Stimulated activated CD4-positive, alpha-beta T cell treated with anti-CD3 and anti-CD28 coated beads, Interleukin-1b, Interleukin-23, amount 100 ng/mL, for 4 hours (primary cell): ENCODE measurements at places on chromosomes 3 and 15.

- DNase-seq, result no peak
These were observed 133.7 kb upstream of the BCL6 start for GRCh38 chr3:187878772-187879518.

- DNase-seq, result no peak
These were observed 51.9 kb upstream of the ADAMTSL3 start for GRCh38 chr15:83602021-83602420.

GRCh38 chr3:48474619-48475018, 28.1 kb downstream of the ATRIP start:
- no peak for DNase-seq

DNA sequence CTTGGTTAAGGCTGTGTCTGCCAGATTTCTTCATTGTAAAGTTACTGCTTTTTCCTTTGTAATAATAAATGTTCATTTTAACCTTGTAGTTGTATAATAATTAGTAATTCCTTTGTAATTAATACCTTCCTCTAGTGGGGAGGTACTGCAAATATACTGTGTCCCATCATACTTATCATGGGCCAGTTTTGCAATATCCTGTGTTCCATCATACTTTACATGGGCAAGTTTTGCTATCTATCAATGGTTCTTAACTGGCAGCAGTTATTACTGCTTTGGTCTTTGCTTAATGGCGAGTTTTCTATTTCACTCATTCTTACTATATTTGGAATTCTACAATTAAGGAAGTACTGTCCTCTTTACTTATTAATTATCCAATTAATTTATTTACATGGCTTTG, 10.6 kb downstream of the ATP2C1 start:
- no peak for DNase-seq

- DNase-seq, result no peak
These were observed 591.7 kb downstream of the RSL24D1 start for GRCh38 chr15:54605043-54605442.

- no peak for DNase-seq
These were observed 63.1 kb upstream of the UBE3A start for GRCh38 chr15:25501828-25502446.

DNA sequence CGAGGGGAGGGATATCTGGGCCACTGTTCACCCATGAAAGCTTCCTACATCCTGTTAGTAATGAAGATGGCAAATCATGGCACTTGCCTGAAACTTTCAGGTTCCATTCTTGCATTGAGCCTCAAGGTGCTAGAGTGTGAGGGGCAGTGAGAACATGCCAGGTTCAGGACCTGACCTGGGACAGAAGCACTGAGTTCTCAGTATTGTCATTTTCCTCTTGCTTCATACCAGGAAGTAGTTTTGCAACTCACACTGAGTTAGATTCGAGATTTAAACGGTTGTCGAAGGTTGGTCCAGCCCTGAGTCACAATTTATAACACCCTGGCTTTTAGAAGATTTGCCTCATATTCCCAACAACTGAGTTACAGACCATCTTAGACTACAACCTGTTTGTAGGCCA, 11.8 kb upstream of the MEIS2 start:
- DNase-seq, result no peak

- DNase-seq, result no peak
These were observed 28.1 kb upstream of the CD200R1L start for GRCh38 chr3:112874725-112875124.

DNA sequence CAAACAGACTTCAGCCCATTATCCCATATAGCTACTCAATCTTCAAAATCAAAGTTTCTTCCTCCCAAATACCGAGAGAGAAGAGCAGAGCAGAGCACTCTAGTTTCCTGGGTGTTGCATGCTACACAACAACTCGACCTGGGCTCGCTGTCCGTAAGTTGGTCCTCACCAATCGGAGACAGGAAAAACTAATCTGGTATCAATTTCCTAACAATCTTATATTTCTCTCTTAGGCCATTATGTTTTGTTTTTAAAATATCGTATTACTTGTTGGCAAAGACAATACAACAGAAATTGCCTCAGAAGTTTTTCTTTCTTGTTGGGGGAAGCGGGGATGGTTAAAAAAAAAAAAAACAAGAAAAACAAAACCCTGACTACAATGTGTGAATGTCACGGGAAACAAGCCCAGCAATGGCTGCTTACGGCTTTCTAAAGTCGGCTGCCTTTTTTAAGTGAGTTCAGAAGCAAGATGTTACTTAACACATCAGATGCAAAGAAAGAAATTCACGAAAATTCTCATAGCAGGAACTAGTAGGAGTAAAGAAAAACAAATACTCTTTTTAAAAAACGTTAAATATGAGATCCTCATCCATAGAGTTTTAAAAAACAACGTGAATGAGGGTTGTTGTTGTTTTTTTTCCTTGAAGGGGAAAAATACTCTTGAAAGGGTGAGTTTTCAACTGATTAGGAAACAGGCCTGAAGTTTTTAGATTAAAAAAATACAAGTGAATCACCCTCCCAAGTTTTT, 1.9 kb downstream of the VGLL4 start:
- DNase-seq, result no peak

DNA sequence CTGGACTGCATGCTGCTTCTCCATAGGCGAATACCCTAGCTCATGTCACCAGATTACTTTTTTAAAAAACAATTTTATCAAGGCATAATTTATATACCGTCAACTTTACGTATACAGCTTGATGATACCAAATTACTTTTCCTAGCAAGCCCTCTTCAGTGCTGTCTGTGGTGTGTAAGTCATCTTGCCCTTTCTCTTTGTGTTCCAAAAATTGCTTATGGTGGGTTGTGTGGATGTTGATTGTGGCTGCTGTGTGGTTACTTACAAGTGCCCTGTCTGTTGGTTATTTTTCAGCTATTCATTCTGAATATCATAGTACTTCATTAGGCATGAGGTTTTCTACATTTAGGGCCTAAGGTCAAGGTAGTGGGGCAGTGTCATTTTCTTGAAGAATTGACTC, 12.8 kb downstream of the TMOD3 start:
- no peak for DNase-seq

GRCh38 chr15:48966595-48967301, 3.0 kb upstream of the SHC4 start:
- DNase-seq, result no peak

DNA sequence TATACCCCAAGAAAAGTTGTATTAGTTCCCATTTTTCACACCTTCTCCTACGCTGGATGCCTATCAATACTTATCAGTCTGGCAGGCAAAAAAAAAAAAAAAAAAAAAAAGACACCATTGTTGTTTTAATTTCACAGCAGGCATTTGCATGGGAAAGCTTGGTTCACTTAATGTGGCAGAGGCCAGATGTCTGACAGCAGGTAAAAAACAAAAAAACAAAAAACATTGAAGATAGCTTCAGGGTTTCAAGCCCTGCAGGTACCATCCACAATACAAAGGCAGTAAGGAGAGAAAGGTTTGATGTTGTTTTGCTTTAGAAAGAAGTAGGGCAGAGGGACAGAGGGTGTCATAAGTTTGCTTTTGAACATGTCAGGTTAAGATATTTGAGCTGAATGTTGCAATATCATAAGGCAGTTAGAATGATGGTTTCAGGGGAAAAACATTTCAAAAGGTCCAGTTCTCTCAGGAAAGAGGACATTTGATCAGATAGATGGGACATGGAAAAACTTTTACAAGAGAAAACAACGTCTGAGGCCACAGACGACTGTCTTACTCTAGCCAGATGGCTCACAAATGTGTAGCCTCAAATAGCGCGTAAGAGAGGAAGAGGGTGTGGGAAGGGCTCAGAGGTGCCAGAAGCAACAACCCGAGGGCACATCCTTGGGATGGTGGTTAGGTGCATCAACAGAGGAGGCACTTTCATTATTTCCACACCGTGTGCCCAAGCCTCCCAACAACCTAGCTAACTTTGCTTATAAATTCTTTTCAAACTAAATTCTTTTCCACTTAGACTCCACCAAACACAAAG, 25.7 kb downstream of the PCOLCE2 start:
- DNase-seq, result no peak

DNA sequence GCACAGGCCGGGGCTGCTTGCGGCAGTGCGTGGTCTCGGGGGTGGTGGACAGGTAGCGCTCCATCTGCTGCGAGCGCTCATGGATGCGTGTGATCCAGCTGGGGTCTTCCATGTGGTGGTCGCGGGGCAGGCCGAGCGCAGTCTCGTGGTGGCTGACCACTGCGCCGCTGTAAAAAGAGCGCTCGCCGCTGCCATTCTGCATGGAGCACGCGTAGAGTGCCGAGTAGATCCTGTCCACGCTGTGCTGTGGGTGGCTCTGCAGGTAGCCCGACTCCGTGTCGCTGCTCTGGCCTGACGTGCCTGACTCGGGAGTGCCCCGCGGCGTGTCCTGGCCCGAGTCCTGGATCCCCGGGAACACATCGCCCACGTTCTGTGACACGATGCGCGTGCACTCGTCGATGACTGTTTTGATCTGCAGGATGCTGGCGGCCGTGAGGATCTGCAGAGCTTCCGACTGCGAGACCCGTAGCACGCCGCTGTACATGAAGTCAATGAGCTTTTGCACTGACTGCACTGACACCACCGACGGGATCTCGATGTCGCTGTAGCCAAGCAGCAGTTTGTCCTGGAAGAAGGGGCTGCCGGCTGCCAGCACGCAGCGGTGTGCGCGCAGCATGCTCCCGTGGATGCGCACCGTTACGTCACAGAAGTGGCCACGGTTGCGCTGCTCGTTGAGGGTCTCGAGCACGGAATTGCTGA, 57.4 kb downstream of the TIGIT start:
- no peak for DNase-seq

DNA sequence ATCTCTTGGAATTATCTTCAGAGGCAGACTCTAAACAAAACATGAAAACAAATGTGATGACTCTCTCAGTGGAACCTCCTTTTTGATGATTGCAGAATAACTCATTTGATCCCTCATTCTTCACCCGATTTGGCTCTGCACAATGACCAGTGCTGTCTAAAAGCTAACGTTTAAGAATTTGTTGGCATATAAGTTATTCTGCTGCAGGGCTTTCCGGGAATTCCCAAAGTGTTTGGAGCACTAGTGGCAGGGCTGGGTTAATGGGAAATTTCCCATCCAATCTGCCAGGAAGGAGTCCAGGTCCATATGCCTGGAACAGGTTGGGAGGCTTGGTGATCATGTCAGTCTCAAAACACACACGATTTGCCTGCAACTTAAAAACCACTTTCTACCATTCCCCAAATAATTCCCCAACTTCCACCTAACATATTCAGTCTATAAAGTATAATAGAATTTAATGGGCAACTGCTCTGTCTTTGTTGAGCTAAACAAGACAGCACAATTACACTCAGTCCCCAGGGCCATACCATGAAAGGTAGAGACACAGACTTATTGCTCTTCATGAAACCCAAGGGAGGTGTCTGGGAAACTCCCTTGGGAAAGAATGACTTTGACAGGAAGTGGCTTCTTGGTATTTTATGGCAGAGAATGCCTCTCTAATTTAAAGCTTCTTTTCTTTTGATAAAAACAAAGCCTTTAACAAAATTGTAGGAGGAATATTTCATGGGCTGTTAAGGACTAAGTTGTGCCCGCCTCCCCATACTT, 38.0 kb downstream of the ARRDC4 start:
- no peak for DNase-seq

- no peak for DNase-seq
These were observed 72.1 kb downstream of the TLE3 start for GRCh38 chr15:70025413-70026296.

DNA sequence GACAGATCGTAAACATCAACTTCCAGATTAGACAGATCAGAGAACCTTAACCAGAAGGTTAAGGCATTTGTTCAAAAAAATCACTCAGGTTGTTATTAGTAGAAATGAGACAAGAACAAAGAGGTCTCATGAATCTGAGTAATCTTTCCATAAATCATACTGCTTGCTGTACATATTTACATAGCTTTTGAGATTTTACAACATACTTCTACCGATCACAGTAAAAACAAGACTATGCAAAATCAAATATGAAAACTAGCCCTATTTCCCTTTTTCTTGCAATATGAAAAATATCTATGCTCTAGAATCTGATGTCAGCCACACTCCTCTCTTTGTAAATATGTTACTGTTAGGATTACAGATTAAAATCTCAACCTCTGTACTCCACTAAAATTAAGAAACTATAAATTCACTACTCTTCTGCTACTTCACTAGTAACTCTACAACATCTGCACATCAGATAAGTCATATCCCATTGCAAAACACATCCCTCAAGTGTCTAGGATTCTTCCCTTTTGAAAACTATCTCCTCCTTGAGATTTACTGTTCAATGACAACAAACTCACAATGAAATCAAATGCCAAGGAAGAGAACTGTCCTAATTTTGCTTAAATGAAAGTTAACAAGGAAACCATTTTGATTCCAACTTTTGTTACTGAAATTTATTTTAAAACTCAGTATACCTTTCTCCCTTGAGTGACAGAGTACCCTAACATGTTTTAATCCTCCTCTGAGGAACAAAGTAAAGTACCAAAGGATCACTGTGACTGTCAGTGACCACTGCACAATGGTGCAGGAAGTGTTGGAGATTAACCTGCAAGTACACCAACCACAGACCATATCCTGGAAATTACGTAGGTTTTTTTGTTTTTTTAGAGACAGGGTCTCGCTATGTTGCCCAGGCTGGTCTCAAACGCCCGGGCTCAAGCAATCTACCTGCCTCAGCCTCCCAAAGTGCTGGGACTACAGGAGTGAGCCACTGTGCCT, 12.8 kb downstream of the DCUN1D1 start:
- DNase-seq, result no peak

DNA sequence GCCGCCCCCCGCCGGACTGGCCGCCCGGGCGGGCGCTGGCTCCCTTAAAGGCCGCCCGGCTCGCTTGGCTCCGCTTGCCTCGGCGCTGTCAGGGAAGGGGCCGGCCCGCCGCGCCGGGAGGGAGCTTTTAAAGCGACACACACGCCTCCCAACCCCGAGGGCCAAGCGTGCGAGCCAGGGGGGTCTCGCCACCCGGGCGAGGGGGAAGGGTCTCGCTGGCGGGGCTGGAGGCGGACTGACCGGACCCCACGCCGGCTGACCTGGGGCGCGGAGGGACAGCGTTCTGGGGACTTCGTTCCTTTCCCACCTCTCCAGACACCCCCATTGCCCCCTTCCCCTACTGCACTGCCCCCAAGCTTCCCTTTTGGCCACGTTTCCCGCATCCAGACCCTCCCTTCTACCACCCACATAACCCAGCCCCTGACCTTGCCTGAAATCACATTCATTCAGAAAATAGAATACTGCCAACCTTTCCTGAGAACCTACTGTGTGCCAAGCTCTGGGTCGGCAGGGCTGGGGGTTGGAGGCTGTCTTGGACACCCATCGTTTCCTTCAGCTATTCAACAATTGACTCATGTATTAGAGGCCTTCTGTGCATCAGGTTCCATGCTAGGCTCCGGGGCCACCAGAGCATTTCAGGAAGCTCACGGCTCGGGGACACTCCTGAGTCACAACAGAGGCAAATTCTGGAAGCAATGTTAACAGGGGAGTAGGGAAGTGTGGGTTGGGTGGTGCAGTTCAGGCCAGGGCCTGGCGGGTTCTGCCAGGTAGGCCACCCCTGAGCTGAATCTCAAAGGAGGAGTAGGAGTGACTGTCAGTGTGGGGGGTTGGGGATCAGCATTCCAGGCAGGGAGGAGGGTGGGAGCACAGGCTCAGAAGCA, at the start of gene INSYN1:
Gene INSYN1 (minus strand): TSS at position 102 of the 881 bp plus-strand sequence. CDS start 2,221 bp downstream, outside the sequence.
- DNase-seq, result no peak

DNA sequence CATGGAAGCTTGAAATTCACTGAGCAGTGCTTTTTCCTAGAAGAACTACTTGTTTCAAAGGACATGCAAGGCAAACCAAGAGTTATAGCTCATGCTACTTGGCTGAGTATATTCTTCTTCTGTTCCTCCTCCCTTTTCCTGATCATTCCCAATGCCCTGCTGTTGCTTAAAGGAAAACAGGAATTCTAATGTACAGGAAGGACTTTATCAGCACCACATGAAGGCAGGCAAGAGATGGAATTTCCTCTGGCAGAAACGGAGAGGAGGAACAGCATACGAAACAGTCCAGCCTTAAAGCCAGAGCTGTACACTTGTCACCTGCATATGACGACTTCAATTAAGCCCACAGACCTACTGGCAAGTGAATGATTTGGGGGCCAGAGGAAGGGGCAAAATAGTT, 15.7 kb downstream of the MEIS2 start:
- no peak for DNase-seq
